GM23248 (cell line): ENCODE measurements at places on chromosomes 2 and 18. TPM values are rescaled to one million over a fixed set of nuclear protein-coding genes. Genes with fewer than 3 reads are reported as not detected.

DNA sequence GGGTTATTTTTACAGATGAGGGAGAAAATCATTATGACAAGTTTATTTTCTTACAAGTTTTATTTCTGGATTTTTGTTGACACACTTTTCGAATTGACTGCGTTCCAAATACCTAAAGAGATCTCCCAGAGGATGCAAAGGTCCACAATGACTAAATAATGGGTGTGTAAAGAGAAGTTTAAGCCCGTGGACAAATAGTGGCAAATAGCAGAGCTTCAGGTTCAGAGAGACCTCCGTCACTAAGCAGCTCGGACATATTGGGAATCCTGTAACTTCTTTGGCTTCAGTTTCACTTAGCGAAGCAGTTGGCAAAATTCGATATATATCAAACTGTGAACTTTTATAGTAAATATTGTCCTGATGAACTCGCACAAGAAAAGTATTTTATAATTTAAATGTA is 270.5 kb upstream of the KCNJ3 start:
- no peak overlapping the region for H3K4me3 ChIP-seq
- H3K36me3 ChIP-seq: no peaks in the 10 kb centered on the region
- H3K4me1 ChIP-seq: no peaks in the 10 kb centered on the region
- H3K27me3 ChIP-seq: no peaks in the 10 kb centered on the region
- DNase-seq: no peak

GRCh38 chr2:203535784-203536585 is 884 bp upstream of the RAPH1 start:
- H3K27ac ChIP-seq: peak overlapping the region; percentile 92
- DNase-seq: peak; percentile 57

DNA sequence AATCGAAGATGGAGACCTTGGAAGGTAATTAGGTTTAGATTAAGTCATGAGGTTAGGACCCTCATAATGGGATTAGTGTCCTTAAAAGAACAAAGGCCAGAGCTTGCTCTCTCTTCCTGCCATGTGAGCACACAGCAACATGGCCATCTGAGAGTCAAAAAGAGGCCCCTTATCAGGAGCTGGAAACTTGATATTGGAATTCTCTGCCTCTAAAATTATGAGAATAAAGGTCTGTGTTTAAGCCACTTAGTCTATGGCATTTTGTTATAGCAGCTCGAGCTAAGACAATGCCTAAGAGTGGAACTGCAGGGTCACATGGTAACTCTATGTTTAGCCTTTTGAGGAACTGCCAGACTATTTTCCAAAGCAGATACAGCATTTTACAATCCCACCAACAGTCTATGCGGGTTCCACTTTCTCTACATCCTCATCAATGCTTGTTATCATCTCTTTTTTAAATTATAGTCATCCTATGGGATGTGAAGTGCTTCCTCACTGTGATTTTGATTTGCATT is 42.4 kb downstream of the THADA start:
- no peak overlapping the region for H3K4me3 ChIP-seq
- H3K4me1 ChIP-seq: no peaks in the 10 kb centered on the region

B3GNT7 gene
- total RNA-seq: under 0.01 TPM in 1 of 2 replicates, not detected in the other

RAB6C gene
- total RNA-seq: not detected in 2 replicates
